Left hindlimb (tissue), 1 donor: ENCODE measurements at places on chromosomes 16 and 17.

GRCh38 chr16:24694931-24695330 lies 34.5 kb upstream of the TNRC6A start:
- DNase-seq = peak; percentile 35

- DNase-seq = peak; percentile 80
Observed at GRCh38 chr17:75404223-75404730, 1.2 kb downstream of the GRB2 start.

DNA sequence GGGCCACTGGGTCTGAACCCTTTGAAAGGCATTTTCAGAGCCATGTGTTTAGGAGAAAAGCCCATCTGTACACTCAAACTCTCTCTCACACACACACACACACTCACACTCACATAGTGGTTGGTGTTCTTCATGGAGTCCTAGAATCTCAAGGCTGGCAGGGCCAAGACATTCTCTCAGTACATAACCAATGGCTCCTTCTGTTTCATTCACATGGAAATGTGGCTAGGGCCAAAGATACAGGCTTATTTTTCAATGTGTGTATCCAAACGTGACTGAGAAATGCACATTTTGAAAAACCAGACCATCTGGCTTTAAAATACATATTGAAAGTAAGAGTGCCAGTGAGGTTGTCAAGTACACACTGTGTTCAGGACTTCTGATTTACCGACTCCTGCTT lies 59.0 kb upstream of the SALL1 start:
- DNase-seq = no peak

DNA sequence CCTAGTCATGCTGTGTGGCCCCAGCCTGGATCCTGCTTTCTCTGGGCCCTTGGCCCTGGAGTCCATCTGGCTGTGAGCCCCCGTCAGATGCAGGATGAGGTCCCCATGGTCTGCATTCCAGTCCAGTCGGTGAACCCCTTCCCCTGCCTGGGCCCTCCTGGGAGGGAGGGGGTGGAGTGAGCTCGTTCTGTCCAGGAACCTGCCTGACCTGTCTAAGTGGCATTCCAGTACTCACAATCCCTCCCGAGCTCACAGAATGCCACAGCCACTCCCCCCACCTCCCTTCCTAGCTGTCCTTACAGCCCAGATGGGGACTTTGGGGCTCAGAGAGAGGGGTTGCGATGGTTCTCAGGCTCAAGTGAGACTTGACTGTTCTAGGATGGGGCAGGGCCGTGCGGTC lies 15.5 kb downstream of the SPNS2 start:
- DNase-seq = no peak

GRCh38 chr16:1709356-1709755 lies 3.4 kb downstream of the MAPK8IP3 start:
- DNase-seq = no peak
